ENCODE measurements at places on chromosomes 5 and 9.

DNA sequence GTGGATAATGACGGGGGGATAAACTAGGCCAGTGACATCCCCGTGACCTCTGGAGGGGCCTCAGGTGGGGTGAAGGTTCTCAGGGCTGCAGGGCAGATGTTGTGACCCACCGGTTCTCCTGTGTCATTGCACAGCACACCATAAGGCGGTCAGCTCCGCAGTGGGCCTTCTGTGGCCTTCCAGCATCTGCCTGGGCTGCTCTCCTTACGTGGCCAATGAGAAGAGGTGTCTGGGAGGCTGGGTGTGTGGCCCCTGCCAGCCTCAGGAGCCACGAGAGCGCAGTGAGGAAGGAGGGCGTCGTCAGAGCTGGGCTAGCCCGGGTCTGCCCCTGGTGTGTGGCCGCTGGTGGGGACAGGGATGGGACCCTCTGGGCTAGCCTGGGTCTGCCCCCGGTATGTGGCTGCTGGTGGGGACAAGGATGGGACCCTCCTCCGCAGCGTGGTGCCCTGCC, 48.7 kb downstream of the COL5A1 start:
- no peak for DNase-seq

DNA sequence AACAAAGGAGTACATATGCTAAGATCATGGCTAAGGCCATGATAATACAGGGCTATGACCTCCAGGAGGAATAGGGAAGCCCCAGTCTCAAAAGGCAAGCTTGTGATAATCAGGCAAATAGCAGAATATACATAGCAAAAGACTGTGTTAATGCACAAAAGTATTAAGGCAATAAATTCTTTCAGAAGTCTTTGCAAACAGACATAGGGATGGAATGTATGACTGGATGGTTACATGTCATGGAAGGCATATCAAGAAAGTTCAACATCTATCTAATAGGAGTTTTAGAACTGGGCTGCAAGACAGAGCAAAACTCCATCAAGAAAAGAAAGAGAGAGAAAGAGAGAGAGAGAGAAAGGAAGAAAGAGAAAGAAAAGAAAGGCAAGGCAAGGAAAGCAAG, 264.5 kb upstream of the CDH6 start:
- no peak for DNase-seq

DNA sequence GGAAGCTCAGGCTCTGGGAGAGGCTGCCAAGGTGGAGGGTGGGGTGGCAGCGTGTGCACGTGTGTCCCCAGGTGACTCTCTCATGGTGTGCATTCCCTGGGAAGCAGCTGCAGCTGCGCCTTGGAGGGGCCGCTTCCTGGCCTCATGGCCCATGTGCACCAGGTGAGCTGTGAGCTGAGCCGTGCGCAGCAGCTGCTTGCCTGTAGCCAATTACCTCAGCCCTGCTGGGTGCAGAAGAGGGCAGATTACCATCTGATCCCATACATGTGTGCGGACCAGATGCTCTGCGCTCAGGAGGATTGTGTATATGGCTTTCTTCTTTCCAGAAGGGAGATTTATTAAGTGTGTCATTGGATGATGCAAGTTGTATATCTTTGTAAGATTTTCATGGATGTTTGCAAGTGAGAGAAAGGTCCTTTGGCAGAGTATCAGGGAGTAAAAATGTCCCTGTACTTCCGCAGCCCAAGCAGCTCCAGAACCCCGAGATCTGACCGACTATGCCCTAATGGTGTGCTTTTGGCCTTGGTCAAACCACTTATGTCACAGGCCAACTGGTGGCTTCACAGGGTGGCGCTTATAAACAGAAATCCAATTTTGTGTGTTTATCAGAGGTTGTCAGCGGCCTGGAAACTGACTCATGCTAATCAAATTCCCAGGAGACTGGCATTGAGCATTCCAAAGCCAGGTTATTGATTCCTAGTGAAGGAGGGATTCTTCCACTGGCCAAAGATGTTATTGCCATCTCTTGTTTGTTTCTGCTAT, 229.3 kb downstream of the GOLPH3 start:
- DNase-seq: no peak

GRCh38 chr9:98807070-98807813, at the start of gene GALNT12:
Gene GALNT12 (plus strand): TSS chr9:98807670. CDS start chr9:98807699, 29 bp downstream.
- DNase-seq: no peak

DNA sequence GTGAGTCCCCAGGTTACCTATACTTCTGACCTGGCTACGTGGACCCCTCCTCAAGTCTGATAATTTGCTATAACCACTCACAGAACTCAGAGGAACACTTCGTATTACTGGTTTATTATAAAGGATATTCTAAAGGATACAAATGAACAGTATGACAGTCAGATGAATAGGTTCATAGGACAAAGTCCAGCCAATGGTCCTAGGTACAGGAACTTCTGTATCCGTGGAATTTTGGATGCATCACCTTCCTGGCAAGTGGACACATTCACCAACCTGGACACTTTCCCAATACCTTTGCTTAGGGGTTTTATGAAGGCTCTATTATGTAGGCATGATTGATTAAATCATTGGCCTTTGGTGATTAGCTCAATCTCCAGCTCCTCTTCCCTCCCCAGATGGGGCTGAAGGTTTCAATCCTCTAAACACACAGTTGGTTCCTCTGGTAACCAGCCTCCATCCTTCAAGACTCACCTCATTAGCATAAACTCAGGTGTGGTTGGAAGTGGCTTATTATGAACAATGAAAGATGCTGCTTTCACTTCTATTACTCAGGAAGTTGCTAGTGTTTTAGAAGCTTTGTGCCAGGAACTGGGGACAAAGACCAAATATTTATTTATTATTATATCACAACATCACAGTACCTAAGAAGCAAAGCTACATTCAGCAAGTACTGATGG, 149.6 kb upstream of the ELL2 start:
- DNase-seq: no peak

- DNase-seq: no peak
Measured at GRCh38 chr9:113772121-113772810, 103.8 kb upstream of the ZNF618 start.
